ENCODE measurements at places on chromosomes 5 and 9.

- no peak for DNase-seq
Measured at GRCh38 chr5:6273090-6273735, 105.1 kb downstream of the MED10 start.

DNA sequence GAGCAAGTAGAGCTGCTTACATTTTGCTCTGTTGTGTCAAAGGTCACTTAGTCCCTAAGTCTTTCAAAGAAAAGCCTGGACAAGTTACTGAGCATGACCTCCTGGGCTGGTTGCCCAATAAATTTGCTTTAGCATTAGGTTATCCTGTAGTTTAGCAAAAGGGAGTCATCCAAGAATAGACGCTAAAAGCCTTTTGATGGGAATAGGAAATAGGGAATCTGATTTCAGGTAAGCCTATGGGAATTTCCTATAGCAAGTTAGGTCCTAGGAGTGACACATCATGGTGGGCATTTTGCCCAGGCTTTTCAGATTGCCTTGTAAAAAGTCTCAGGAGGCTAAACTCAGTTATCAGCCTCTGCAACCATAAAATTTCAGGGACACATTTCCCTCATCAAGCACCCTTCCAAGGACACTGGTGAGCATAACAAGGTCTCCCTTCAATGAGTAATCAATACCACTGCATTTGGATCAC is 67.6 kb upstream of the RANBP3L start:
- DNase-seq, result no peak

DNA sequence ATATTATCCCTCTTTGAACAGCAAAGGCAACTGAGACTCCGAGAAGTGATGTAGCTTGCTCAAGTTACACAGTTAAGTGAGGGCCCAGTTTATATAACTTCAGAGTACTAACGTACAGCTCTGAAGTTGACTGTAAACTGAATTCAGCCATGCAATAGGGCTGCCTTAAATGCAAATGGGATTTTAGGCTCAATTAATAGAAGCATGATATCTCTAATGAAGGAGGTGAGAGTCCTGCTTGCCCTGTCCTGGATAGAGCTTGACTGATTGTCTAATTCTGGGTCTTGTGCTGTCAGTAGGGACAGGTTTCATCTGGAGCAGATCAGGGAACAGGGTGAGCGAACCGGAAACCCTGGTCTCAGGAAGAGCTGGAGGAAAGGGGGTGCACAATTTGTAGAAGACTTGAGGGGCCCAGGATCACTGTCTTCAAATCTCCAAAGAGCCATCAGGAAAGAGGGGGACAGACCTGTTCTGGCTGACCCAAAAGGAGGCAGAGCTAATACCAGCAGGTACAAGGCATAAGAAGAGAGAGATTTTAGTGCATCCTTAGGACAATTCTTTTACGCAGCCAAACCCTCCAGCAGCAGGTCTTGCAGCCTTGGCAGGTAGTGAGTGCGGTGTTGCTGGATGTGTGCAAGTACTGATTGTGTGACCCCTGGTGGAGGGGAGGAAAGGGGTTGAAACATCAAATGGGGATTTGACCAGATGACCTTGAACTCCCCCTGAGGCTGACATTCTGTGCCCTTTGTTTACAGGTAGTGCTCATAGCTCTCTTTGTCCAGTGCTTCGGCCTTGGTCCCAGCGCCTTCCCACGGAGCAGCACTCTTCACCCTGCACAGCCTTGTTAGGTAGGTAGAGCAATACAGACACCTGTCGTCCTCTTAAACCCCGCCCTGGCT is 13.0 kb downstream of the GSN start:
- no peak for DNase-seq

GRCh38 chr5:35285011-35285410 is 54.7 kb upstream of the PRLR start:
- no peak for DNase-seq

DNA sequence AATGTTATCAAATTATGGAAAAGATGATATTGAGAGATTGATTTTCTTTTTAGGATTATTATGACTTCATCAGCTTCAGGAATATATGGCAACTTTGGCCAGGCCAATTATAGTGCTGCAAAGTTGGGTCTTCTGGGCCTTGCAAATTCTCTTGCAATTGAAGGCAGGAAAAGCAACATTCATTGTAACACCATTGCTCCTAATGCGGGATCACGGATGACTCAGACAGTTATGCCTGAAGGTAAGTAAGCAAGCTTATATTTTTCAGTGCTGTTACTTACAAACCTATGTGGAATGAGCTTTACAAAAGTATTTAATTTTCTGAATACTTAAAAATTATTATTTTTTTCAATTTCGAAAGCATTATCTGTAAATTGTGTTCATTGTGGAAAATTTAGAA is 26.5 kb downstream of the HSD17B4 start:
- DNase-seq, result no peak

DNA sequence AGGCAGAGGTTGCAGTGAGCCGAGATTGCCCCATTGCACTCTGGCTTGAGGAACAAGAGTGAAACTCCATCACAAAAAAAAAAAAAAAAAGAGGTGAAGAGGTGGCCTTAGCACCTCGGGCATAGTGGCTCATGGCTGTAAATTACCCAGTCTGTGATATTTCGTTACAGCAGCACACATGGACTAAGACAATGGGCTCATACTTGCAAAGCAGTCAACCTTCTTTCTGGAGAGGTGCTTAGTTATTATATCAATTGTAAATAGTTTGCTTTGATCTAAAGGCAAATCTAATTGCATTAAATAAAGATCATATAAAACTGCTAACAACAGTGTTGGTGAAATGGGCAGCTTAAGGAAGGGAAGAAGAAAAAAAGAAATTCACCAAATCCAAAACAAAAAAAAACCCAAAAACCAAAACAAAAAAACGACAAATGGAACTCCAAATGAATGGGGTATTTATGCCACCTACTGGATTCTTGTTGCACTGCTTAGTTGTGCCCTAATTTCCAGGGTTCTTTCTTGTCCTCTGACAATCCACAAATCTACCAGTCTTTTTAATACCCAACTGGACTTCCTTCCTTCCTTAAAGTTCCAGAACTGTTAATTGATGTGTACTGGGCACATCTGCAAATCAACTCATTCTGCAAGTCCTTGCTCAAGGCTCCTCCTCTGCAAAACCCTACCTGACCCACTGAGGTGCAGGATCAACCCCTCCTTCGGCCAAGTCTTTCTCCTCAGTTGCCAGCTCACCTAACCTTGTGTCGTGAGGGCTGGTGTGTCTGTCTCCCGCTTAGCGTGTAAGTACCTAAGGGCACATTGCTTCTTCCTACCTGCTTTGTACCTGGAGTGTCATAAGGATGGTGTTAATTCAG is 35.0 kb upstream of the DMRT1 start:
- DNase-seq, result no peak

GRCh38 chr5:169097374-169098326 is 203.3 kb downstream of the SLIT3 start:
- no peak for DNase-seq

- DNase-seq, result no peak
Measured at GRCh38 chr5:142634216-142635011, 51.5 kb downstream of the FGF1 start.

- DNase-seq, result no peak
Measured at GRCh38 chr5:147831465-147831864, at the start of gene SPINK1. SPINK1 (minus strand) TSS chr5:147831671; CDS start chr5:147831577, 94 bp downstream.

DNA sequence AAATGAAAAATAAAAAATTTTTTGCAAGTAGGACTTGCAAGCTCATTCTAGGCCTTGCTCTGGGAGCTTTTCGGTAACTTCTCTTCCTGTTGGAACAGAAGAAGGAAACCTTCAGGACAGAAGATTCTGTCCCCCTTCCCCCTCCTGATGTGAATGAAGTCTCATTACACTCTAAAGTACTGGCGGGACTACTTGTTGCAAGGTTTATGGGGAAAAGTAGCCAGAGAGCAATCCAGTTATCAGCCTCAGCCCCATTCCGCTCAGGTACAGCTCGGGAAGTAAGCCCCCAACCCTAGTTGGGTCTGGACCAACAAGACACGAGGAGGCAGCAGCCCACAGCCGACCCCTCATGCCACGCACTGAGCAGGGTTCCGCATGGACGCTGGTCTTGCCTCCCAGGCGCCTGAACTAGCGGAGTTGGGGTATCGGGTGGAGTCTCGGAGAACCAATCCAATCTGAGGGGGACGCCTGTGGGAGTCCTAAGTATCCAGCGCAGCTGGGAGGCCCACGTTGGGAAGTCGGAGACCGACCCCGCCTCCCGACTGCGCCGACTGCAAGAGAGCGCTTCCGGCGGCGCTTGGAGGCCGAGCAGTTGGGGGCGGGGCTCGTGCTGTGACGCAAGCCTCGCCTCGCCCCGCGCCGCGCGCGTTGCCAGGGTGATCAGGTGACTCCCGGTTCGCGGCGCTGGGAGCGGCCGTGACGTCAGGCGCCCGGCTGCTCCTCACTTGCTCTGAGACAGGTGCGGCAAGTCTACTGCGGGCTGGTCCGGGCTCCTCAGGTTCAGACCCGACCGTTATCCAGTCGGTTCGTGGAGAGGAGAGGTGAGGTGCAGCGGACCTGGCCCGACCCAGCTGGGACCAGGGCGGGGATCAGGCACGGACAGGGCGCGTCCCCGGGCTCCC is at the start of gene CYSTM1:
TSS of gene CYSTM1 (plus strand) at position 724 of the 902 bp plus-strand sequence. CDS start 19,278 bp downstream, outside the sequence.
- DNase-seq, result peak; percentile 54

DNA sequence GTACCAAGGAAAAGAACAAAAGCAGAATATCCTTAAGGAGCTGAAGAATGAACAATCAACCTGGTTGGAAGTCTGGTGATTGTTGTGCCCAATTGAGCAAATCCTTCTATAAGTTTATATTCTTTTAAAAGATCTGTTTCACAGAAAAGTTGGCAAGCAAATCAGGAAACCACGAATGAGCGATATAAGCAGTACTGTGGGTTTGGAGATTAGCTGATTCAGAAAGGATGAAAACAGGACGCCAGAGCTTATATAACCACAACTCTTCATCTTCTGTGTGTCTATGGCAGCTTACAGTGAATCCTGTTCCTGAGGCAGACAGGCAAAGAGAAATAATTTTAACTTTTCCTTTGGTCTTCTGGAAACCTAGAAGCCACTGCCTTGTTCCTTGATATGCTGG is 61.7 kb downstream of the SLC38A9 start:
- DNase-seq, result peak; percentile 48

GRCh38 chr9:70747261-70747718 is 332.8 kb upstream of the KLF9 start:
- DNase-seq, result peak; percentile 16

DNA sequence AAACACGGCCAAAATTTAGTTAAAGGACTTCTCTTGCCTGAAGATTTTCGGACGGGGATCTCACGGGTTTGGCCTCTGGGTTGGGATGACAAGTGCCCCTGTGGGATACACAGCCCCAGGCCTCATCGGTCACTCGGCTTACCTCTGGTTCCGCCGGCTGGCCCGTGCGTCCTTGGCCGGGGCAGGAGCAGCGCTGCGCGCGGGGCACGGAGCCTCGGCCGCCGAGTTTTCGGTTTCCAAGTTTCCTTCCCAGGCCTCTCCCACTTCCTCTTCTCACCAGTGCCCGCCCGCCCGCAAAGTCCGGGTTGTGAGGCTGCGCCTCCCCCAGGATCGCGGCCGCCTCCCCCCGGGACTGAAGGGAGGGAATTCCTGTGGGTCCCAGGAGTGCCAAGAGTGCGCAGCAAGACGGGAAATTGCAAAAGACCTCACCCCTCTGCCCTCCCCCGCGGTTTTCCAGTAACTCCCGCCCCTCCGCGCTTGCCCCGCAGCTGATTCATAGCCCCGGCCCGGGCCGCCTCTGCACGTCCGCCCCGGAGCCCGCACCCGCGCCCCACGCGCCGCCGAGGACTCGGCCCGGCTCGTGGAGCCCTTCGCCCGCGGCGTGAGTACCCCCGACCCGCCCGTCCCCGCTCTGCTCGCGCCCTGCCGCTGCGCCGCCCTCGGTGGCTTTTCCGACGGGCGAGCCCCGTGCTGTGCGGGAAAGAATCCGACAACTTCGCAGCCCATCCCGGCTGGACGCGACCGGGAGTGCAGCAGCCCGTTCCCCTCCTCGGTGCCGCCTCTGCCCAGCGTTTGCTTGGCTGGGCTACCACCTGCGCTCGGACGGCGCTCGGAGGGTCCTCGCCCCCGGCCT is at the start of gene OSMR:
TSS of gene OSMR (plus strand) at position 487 of the 853 bp plus-strand sequence. CDS start 23,033 bp downstream, outside the sequence.
- DNase-seq, result peak; percentile 97
